ENCODE measurements at places on chromosomes 16 and 17.
A peak's percentile ranks its signal among the peaks of the same experiment; 100 is the strongest.

GRCh38 chr17:30326809-30327208 is 7.0 kb downstream of the TMIGD1 start:
- no peak for DNase-seq

GRCh38 chr16:997440-998051 is 16.0 kb downstream of the SOX8 start:
- peak; percentile 82 for DNase-seq

DNA sequence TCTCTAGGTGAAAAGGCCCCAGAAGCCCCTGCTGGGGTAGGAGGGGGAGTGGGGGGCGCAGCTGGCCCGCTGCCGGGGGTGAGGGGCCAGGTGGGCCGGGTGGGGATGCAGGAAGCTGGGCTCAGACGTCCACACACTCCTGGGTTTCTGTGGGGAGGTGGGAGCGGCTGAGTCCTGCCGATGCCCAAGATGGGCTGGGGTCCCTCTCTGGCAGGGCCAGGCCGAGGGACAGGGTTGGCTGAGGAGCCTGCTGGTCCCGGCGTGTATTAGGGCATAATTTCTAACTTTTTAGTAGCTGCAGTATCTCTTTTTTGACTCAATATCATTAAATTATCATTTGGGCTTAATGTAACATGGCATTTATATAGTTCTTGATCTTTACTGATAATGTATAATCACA is 121.4 kb upstream of the CORO6 start:
- DNase-seq: no peak

GRCh38 chr17:73292031-73292531 is 19.7 kb downstream of the CDC42EP4 start:
- DNase-seq: no peak

DNA sequence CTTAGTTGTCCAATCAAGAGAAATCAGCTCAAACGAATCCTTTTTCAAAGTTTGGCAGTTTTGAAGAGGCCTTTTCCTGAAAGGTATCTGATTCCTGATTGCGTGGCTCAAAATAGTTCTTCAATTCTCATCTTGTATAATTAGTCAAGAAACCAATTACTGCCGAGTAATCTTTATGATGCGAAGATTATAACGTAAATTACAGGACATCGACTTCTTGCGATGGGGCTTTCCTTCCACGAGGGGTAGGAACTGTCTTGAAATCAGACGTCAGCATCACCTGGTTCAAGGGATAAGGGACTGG is 644 bp upstream of the ARL2BP start:
- no peak for DNase-seq

DNA sequence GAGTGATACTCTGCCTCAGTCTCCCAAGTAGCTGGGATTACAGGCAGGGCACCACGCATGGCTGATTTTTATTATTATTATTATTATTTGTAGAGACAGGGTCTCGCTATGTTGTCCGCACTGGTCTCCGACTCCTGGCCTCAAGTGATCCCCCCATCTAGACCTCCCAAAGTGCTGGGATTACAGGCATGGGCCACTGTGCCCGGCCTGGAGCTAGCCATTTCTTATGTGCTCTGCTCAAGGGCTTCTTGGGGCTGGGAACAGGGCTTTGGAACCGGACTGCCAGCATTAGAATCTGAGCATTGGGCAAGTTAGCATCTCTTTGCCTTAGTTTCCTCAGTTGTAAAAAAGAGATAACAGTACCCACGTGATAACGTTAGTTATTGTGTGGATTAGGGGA is 111.3 kb downstream of the C16orf78 start:
- DNase-seq: no peak

GRCh38 chr17:65158622-65159021 is 21.5 kb downstream of the RGS9 start:
- DNase-seq: no peak

- DNase-seq: no peak
Observed at GRCh38 chr16:4017807-4018206, 98.4 kb downstream of the ADCY9 start.

GRCh38 chr16:87724490-87725291 is 41.1 kb downstream of the KLHDC4 start:
- no peak for DNase-seq

- DNase-seq: no peak
Observed at GRCh38 chr17:63304704-63305261, 141.3 kb downstream of the CYB561 start.

- DNase-seq: no peak
Observed at GRCh38 chr16:14196011-14196410, 124.9 kb downstream of the MRTFB start.

DNA sequence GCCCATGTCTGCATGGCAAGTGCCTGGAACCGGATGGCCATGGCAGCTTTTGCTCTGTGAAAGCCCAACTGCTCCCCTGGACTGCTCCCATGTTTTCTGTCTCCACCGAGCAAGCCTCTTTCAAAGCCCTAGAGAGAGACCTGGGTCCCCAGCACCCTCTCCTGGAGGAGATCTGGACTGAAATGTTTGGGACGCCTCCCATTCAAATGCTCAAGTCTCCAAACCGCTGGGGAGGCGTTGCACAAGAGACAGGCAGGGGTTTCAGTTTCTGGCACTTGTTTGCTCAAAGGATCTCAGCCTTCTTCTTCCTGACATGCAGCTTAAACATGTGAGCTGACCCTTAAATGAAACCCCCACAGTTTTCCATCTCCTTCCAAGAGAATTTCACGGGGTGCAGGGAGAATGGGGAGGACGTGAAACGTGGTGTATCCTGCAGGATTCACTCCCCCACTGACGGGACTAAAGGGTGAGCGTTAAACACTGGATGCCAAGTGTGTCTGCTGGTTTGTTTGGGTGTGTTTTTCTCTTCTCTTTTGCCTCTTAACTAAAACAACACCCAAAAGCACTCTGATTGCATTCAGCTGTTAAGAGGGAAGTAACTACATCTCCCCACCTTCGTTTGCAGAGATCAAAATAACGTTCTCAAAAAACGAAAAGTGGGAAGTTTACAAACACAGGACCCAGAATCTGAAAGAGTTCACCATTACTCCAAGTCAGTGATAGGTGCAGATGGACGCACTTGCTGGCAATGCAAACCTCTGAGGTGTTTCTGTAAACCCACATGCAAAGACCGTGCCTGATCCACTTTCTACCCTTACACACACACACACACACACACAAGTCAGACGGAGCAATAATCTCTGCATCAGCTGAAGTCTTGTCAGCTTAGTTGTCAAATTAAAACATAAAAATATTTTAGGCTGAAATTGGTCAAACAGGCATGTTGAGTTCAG is 256.9 kb downstream of the C16orf95 start:
- no peak for DNase-seq

- no peak for DNase-seq
Observed at GRCh38 chr17:39069114-39069756, 82.2 kb downstream of the PLXDC1 start.

DNA sequence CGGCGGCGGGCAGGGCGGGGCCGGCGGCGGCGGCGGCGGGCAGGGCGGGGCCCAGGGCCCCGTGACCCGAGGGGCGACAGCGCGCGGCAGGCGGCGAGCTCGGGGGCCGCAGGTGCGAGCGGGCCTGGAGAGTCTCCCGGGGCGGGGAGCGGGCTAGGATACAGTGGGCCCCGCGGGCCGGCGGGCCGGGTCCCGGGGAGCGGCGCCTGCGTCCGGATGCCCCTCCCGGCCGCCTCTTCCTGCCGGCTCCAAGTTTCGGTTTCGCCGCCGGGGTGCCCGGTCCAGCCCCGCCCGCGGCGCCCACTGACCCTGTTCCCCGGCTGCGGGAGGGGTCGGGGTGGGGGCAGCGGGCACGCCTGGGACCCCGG is at the start of gene RNF213:
TSS of gene RNF213 (plus strand) at position 62 of the 368 bp plus-strand sequence. CDS start 2,830 bp downstream, outside the sequence.
- peak; percentile 33 for DNase-seq

DNA sequence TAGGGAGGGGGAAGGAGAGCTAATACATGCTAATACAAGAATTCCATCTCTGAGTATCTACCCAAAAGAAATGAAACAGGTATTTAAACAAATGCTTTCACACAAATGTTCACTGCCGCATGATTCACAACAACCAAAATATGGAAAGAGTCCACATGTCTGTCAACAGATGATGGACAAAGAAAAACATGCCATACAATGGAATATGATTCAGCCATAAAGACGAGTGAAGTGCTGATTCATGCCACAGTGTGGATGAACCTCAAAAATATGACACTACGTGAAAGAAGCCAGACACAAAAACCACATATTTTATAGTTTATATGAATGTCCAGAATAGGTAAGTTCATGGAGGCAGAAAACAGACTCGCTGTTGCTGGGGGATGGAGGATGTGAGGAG is 321.4 kb downstream of the FOXL1 start:
- no peak for DNase-seq

DNA sequence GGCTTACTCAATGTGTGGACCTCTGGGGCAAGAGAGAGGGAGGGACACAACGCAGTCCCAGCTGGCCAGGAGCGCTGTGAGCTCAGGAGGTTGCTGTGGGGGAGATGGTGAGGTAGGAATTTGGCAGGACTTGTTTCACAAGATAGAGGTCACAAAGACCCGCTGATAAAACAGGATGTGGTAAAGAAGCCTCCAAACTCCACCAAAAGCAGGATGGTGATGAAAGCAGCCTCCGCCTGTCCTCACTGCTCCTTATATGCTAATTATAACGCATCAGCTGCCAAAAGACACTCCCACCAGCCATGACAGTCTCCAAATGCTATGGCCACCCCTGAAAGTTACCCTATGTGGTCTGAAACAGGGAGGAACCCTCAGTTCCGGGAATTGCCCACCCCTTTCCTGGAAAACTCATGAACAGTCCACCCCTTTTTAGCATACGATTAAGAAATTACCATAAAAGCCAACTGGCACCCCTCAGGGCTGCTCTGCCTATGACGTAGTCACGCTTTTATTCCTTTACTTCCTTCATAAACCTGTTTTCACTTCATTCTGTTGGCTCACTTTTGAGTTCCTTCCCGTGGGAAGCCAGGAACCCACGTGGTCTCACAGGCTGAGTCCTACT is 5.3 kb upstream of the EIF4A3 start:
- no peak for DNase-seq

- DNase-seq: no peak
Observed at GRCh38 chr16:24839347-24839972, 6.3 kb upstream of the SLC5A11 start.

- DNase-seq: no peak
Observed at GRCh38 chr17:68054296-68054900, 18.9 kb downstream of the KPNA2 start.

- no peak for DNase-seq
Observed at GRCh38 chr17:79114458-79115301, 40.1 kb downstream of the ENGASE start.

DNA sequence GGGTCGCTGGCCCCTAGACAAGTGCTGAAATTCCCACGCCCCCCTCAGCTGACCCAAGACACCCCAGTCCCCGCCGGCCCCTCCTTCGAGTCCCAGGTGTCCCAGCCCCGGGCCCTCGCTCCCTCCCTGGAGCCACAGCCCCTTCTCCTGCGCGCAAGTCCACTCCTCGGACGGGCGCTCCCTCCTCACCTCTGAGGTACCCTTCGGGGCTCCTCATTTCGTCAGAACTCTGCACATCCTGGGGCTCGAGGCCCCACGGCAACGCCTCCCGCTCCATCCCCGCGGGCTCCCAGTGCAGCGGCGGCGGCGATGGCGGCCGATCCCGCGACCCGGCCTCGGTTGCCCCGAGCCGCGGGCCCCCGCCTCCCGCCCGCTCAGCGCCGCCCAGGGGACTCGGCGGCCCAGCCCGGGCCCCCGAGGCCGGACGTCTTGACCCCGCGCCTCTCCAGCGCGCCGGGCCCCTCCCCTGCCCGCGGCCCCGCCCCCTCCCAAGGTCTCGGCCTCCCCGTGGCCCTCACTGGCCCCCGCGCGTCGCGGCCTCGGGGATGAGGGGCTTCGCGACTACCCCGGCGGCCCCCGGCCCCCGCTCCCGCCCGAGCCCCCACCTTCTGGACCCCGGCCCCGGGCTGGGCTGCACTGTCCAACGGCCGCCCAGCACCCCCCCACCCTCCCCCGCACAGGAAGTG is at the start of gene ZNF768:
TSS of gene ZNF768 (minus strand) at position 430 of the 686 bp plus-strand sequence. CDS start at position 277, 153 bp downstream.
- DNase-seq: peak; percentile 18

- no peak for DNase-seq
Observed at GRCh38 chr17:79490530-79490929, 120.3 kb downstream of the RBFOX3 start.

- DNase-seq: no peak
Observed at GRCh38 chr17:66775881-66776400, 59.0 kb upstream of the CACNG5 start.

DNA sequence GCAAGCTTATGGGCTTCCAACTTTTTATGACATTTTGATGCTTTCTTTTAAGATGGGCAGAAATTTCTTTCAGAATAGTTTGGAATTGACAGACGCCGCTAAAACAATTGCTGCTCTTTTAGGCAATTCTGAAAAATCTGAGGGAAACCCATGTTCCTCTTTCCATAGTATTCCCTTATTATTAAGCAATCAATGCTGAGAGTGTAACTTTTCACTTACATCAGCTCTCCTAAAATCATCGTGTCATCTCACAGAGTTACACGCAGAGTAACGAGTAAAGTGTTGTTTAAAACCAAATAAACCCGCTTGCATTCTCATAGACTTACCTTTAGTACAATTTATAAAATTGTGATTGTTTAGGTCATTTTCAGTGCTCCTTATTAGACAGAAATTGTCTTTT is 150.6 kb downstream of the MAF start:
- no peak for DNase-seq

DNA sequence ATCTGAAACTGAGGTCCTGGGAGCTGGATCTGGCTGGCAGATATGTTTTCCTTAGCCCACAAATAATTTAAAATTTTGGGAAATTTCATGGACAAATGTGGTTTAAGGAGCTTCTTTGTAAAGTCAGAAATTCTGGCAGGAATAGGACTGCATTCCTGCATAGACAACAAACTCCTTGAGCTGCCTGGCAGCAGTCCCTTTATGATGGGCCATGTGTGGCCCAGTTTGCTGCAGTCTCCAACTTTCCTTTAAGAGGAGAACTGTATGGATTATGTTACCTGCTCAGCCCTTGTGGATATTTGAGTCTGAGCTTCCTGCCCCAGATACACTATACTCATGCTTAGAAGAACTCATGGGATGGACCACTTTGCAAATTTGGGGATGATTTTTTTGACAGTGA is 48.5 kb upstream of the HS3ST2 start:
- no peak for DNase-seq

DNA sequence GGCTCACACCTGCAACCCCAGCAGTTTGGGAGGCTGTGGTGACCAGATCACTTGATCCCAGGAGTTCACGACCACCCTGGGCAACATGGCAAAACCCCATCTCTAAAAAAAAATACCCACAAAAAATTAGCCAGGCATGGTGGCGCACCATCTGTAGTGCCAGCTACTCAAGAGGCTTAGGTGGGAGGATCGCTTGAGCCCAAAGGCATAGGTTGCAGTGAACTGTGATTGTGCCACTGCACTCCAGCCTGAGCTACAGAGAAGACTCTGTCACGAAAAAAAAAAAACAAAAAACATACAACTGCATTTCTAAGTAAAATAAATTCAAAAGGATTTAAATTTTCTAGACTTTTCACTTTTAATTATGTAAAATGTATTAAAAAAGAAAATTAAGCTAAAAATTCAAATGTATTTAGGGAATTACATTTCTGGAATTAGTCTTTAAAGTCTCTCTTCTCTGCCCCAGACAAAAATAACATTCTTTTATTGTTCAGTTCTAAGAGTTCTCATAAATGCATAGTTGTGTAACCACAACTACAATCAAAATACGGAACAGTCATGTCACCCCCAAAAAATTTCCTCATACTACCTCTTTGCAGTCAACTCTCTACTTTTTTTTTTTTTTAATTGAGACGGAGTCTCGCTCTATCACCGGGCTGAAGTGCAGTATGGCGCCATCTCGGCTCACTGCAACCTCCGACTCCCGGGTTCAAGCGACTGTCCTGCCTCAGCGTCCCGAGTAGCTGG is 14.1 kb downstream of the FAM222B start:
- DNase-seq: no peak
